ENCODE measurements at places on chromosomes 11 and 22.

DNA sequence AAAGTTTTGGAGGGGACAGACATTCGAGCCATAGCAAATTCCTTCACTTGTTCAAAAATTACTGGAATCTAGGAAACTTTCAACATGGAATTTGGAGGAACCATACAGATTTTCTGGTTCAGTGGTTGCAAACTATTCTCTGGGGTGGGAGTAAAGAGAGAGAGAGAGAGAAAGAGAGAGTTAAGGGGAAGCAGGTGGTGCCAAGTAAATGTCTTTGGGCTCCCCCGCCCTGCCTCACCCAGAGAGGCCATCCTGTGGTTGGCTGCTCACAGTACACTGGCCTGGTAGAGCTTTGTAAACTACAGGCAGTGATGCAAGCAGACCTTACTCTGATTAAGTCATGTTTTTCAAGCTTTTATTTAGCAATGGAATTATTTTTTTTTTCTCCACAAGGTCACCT, 82.6 kb downstream of the ADAMTS15 start:
- no peak for DNase-seq

DNA sequence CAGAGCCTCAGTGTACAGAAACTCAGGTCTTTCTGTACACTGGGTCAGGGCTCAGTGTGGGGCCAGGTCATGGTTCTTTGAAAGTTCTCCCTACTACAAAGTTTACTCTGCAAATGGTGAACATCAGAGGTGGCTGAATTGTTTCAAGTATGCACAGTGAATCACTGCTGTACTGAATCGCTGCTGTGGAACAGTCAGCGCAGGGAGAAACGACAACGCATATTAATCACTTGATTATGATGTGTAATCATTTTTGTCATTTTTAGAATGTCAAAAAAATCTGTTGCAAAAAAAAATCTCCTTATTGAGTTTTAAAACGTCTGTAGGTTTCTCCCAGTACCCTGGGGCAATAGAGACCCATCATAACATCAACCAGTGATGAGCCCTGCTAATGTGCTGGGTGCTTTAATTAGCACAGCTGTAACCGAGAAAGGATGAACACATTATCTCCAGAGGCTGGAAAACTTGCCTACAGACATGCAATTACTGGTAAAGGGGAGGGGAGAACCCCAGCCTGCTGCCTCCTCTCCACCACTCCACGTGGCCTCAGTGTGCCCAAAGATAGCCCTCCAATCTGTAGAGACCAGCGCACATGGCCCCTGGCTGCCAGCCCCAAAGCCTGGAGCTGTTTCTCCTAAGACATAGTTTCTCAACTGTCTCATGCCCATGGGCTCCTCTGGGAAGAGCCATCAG, 12.8 kb downstream of the ARRB1 start:
- DNase-seq = no peak

GRCh38 chr11:70139785-70140410, 61.8 kb downstream of the ANO1 start:
- DNase-seq = no peak

GRCh38 chr11:111063726-111064517, 181.6 kb upstream of the POU2AF2 start:
- DNase-seq = peak; percentile 21

GRCh38 chr11:11988681-11989261, 19.7 kb downstream of the DKK3 start:
- no peak for DNase-seq

DNA sequence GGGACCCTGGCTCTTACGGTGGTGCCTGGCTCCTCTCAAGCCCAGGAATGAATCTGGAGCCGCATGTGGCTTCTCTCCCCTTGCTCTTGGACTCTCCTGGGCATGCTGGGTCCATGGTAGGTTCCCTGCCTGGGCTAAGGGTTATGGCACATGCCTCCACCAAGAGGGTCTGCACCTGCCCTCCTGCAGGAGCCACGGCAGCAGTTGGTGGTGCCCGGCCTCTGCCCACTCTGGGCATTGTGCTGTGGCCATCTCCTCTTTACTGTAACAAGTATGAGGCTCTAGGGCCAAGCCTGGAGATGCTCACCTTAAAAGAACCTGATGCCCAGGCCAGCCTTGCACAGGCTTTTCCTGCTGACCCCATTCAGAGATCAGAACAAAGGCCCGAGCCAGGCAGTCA, 104.0 kb upstream of the PITPNB start:
- peak; percentile 2 for DNase-seq
